ENCODE measurements at places on chromosomes 2 and 18. TPM values are rescaled to one million over a fixed set of nuclear protein-coding genes. Genes with fewer than 3 reads are reported as not detected.

The ELOA2 gene
- total RNA-seq = not detected

The NGEF gene
- 9.3 TPM for total RNA-seq

DNA sequence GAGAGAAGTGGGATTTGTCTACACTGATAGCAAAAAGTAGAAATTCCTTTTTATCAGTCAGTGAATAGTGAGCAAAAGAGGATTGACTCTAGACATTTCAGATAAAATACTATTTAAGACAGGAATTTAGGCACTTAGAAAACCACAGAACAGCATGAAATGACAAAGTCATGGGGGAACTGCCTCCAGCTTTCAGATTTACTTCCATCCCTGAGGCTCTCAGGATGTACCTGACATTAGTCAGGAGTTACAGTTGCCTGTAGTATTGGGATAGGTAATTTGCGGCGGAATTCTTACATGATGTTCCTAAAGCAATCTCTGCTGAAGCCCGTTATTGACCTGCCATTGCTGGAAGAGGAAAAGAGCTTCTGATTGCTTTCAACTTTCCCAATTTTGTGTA is 337.1 kb upstream of the MAP2 start:
- H3K4me1 ChIP-seq = no peaks in the 10 kb centered on the region
- H3K27me3 ChIP-seq = no peaks in the 10 kb centered on the region
- no peaks in the 10 kb centered on the region for H3K36me3 ChIP-seq
- no peak overlapping the region for H3K4me3 ChIP-seq
- H3K27ac ChIP-seq = no peak overlapping the region

- DNase-seq = no peak
- H3K36me3 ChIP-seq = no peaks in the 10 kb centered on the region
- peaks cover 2% of the 10 kb centered on the region for H3K27me3 ChIP-seq
- H3K4me3 ChIP-seq = no peak overlapping the region
These were observed 120.2 kb downstream of the LAMA3 start for GRCh38 chr18:23809415-23809814.
